Spinal cord (tissue), 10 donors: ENCODE measurements at places on chromosomes 4 and X. TPM values are rescaled to one million over a fixed set of nuclear protein-coding genes. Genes with fewer than 3 reads are reported as not detected.

DNA sequence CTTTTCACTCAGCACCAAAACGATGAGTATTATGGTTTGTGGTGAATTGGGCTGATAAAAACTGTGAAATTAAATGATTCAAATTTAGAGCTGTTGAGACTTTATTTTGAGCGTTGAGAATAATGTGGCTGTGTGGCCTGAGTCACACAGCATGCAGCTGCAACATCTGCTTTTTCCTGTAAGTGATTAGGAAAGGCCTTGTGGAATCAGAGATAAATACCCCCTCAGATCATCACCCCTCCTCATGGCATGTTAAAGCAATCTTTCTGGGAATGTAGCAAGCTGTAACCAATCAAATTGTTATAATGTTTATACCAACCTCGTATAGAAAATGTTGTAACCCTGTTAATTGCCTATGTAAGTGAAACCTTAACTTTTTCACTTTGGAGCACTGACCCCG, 90.0 kb upstream of the GRPR start:
- DNase-seq: no peak

DNA sequence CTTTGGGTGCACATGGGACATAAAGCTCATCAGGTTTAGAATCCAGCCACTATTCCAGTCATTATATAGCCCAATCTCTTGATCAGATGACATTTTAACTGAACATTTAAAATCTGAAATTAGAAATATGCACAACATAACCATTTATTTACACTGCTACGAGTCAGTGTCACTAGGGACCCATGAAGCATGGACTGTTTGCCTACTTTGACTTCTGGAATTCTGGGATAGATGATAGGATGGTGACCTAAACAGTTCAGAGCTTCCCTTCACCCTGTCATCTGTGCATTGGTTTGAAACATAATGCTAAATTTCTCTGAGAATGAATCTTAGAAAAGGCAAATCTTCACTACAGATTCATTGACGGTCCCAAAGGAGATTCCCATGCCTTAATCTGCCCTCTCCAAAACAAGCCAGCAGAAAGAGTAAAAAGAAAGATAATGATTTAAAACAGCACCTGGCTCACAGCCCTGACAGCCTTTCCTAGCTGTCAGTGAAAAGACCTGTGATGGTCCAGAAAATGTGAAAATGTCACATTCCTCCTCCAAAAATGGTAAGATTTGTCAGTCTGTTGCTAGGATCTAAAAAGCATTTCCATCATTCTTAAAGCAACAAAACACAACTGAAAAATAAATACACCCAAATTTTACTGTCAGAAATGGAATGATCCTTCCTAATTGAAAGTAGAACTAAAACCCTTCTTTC, 18.9 kb upstream of the HERC3 start:
- DNase-seq: peak; percentile 55

GRCh38 chr4:79241846-79242245, 84.0 kb downstream of the NAA11 start:
- no peak for DNase-seq

The PALLD gene
- 61.3 TPM for total RNA-seq

- DNase-seq: no peak
Observed at GRCh38 chrX:54530357-54530900, 410 bp downstream of the GNL3L start.
